ENCODE measurements at places on chromosomes 1 and 21.

GRCh38 chr1:182301026-182301436, 90.6 kb downstream of the GLUL start:
- no peak for DNase-seq

DNA sequence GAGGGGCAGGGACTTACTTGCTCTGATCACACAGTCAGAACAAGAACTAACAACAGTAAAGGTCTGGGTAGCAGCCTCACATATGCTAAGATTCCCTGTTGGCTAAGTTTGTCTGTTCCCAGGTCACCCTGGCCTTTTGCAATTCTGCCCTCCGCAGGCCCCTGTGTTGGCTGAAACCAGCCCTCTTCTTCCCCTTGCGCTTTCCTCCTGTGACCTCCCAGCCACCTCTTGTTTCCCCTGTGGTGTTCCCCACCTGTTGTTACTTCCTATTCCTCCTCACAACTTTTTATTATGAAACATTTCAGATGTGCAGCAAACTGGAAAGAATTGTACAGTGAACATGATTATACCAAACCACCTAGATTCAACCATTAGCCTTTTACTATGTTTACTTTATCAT, 23.4 kb downstream of the MAPKAPK2 start:
- DNase-seq: no peak

DNA sequence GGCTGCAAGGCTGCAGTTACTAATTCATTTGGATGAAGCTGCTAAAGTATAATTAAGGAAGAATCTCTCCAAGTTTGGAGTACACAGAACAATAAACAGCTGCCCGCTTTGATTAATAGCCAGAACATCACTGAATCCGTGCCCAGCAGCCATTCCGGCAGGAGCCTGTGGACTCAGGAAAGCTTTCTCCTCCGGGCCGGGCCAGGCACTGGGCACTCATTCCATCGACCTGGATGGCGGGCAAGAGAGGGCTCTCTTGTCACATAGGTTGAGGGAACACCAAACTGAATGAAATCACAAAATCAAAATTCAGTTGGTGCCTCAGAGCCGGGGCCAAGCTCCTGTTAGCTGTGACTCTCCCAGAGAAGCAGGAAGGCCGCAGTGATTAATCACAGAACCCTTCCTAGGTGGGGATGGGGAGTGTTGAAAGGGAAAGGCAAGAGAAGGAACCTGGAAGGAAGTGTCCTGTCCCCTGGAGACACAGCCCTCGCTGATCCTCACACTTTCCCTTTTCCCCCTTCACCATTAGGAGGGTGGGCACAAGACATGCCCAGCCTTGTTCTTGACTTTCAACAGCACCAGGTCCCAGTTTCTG, 306.7 kb downstream of the NPHP4 start:
- DNase-seq: no peak

DNA sequence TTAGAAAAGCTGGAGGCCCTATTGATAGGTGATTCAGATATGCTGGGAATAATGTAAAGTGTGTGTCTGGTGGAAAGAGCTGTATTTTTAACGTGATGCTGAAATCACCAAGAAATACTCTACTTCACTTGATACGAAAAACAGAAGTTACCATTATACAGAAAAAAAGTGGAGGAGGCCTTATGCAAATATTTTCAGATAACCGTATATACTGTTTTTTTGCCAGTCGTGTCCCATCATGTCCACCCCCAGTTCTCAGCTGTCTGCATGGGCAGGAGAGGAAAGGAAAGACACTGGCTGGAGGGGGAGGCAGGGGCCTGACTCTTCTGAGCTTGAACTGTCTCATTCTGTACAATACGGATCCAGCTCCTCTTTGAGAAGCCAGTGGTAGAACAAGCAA, 51.1 kb downstream of the KCNJ6 start:
- DNase-seq: no peak

DNA sequence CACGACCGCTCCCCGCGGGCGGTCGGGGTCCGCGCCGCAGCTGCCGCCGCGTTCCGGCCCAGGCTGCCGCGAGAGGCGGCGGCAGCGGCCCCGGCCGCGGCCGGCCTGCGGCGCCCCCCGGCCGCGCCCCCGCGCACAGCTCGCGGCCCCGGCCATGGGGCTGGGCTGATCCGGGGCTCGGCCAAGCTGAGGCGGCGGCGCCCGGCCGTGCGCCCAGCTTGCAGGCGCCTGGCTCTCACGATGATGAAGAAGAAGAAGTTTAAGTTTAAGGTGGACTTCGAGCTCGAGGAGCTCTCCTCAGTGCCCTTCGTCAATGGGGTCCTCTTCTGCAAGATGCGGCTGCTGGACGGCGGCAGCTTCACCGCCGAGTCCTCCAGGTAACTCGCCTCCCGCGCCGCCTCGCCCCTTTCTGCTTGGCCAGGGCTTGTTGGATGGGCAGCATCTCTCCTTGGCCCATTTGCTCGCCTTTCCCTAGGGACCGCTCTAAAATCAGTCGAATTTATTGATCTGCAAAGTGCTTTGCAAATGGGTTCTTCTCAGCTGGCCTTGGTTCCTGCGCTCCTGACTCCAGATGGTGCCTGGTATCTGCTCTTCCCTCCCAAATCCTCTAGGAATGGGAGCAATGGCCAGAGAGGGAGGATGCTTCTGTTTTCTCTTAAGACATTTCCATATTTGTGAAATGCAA, 431 bp downstream of the EEIG2 start:
- DNase-seq: no peak

GRCh38 chr1:160708801-160709200, 2.8 kb downstream of the CD48 start:
- DNase-seq: no peak

- no peak for DNase-seq
These were observed 3.7 kb upstream of the SERPINC1 start for GRCh38 chr1:173920861-173921260.

GRCh38 chr1:203263496-203263895, 34.0 kb upstream of the CHIT1 start:
- no peak for DNase-seq

GRCh38 chr21:42151148-42151947, 67.6 kb upstream of the ABCG1 start:
- DNase-seq: no peak

DNA sequence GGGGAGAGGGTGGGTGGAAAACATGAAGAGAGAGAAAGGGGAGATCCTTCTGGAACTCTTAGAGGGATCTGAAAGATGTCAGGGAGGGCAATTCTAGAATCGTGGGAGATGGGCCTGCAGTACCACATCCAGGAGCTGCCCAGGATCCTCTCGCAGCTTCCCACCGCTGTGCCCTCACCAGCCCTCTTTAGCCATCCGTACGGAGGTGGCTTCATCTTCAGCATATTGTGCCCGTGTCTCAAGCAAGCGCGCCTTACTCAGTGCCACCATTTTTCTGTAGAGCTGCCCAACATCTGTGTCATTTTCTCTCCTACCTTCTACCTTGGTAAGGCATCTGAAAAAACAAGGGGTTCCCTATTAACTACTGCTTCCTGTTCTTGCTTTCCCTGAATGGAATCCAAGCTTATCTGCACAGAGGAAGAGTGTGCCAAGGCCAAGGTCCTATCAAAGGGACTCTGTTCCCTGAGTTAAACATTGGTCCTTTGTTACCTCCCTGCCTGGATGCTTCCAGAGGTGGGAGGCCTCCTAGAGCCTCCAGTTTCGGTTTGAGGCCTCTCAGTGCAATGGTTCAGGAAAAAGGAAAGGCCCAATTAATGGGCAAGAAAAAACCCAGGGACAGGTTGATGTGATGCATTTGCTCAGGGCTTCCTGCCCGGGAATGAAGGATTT, 23.2 kb downstream of the C1orf116 start:
- no peak for DNase-seq

GRCh38 chr1:121483961-121484424, 299.2 kb downstream of the SRGAP2C start:
- DNase-seq: no peak

DNA sequence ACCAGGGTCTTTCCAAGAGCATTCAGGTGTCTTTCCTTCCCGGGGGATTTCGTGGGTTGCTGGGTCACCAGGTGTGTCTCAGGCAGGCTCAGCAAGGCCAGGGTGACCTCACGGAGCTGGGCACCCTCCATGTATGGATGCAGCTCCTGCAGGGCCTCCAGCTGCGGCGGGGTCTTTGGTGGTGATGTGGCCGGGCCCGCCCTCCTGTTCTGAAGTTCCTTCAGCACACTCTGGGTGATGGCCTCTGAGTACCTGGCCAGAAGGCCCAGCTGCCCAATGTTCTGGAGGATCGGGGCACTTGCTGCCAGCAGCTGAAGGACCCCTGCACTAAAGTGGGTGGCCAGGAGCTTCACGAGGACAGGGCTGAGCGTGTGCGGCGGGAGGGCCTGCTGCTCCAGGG, 45.5 kb downstream of the URB1 start:
- no peak for DNase-seq
